ENCODE measurements at places on chromosomes 4 and X.

GRCh38 chrX:2677764-2678163, 13.3 kb upstream of the CD99 start:
- peak; percentile 90 for DNase-seq

DNA sequence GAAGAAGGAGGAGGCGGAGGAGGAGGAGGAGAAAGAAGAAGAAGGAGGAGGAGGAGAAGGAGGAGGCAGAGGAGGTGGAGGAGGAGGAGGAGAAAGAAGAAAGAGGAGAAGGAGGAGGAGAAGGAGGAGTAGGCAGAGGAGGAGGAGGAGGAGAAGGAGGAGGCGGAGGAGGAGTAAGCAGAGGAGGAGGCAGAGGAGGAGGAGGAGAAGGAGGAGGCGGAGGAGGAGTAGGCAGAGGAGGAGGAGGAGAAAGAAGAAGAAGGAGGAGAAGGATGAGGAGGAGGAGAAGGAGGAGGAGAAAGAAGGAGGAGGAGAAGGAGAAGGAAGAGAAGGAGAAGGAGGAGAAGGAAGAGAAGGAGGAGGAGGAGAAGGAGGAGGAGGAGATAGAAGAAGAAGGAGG, 19.9 kb downstream of the MRFAP1 start:
- no peak for DNase-seq

- no peak for DNase-seq
These were observed 159.2 kb upstream of the FAM241A start for GRCh38 chr4:111986095-111986494.

DNA sequence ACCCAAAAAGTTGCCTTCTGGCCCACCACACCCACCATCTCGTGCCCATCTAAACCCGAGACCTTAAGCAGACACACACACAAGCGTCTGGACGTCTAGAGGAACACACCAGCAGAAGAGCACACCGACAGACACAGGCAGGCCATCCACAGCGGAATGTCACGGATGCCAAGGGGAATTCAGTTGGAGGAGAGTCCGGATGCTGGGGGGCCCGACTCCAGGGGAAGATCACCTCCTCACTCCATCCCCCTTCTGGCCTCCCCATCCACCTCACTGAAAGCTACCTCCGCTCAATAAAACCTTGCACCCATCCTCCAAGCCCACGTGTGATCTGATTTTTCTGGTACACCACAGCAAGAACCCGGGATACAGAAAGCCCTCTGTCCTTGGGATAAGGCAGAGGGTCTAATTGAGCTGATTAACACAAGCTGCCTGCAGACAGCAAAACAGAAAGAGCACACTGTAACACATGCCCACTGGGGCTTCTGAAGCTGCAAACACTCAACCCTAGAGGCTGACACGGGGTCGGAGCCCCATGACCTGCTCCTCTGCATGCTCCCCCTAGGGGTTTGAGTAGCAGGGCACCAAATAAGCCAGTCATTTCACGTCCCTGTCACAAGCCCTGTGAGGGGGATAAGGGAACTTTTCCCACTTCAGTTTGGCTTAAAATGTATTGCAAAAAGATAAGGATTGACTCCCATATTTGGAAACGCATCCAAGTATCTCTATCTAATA, 339.6 kb upstream of the PCDH10 start:
- DNase-seq: no peak

DNA sequence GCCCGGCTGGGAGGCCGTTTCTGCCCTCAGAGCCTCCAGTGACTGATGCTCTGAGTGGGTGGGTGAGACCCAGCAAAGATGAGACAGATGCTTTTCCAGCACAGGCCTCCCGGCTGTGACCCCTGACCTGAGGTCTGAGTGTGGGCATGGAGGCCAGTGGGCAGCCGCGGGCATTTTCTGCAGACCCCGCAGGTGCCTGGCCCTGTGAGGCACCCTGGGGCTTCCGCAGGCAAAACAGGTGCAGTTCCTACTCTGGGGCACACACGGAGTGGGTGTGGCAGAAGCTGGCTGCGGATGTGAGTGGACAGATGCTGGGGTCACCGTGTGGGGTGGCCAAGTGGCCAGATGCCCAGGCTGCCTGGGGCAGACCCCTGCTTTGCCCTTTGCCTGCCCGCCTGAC, 14.8 kb downstream of the HTRA3 start:
- DNase-seq: no peak

- no peak for DNase-seq
These were observed 28.2 kb upstream of the CENPU start for GRCh38 chr4:184762100-184762499.

DNA sequence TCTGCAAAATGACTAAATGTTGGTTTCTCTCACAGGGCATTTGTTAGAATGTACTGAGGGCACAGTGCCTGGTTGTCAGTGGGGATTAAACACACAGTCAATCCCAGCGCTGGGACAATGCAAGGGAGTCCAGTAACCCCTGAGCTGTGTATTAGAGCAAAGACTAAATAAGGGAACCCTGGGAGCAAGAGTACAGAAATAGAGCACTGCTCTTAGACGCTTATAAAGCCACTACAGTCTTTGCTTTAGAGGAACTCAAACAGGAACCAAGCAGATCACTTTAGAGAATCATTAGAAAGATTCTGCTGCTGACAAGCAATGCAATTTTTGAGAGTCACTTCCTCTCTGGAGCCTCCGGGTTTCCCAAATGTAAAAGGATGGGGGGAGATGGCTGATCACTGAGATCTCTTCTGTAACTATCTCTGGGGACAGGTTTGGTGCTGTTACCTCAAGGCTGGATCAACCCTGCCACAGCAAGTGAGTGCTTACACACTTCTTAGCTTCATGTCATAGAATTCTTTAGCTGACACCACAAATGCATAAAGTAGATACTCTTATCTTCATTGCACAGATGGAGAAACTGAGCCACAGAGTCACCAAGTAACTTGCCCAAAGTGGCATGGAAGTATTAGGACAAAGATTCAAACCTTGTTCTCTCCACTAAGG, 137.8 kb upstream of the CPEB2 start:
- DNase-seq: no peak

GRCh38 chr4:108171339-108172230, 2.9 kb upstream of the LEF1 start:
- no peak for DNase-seq

- no peak for DNase-seq
These were observed 99.3 kb upstream of the PRKG2 start for GRCh38 chr4:81314196-81314896.

DNA sequence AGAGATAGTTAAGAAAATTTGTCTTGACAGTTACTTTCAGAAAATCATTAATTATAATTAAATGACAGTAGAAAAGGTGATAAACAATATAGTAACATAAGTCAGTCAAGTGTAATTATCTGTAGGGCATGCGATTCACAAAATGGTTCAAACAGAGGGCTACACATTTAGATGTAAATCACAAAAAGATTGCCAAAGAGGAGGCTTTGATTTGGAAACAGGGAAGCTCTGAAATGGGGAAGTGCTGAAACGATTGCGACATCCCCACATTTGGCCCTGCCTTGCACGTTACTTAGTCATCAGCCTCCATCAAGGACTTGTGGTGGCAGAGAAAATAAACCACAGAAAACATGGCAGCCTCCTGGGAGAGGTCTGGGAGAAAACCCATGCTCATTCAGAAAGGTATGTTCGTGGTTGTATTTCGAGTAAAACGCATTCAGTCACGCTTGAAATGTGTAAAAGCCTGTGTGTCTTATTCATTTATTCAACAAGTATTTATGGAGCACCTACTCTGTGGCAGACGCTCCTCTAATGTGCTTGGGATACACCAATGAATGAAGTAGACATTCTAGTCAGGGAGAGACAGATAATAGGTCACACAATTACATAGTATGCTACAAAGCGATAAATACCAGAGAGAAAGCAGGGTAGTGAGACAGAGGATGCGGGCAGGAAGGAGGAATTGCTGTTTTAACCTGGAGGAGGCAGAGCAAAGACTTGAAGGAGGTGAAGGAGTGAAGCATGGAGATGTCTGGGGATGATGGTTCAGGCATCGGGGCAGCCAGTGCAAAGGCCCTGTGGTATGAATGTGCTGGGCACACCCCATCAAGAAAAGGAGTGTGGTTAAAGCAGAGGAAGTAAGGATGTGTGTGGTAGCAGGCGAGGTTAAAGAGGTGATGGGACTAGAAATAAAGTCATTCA, 7.8 kb downstream of the RBM47 start:
- peak; percentile 93 for DNase-seq

- no peak for DNase-seq
These were observed 75.0 kb downstream of the FAM13A start for GRCh38 chr4:88981993-88982392.

- no peak for DNase-seq
These were observed 12.1 kb downstream of the PJA1 start for GRCh38 chrX:69153060-69153730.

- DNase-seq: no peak
These were observed 14.0 kb downstream of the MTM1 start for GRCh38 chrX:150582338-150582948.

GRCh38 chr4:173332963-173333657, 1.0 kb downstream of the HMGB2 start:
- DNase-seq: no peak

DNA sequence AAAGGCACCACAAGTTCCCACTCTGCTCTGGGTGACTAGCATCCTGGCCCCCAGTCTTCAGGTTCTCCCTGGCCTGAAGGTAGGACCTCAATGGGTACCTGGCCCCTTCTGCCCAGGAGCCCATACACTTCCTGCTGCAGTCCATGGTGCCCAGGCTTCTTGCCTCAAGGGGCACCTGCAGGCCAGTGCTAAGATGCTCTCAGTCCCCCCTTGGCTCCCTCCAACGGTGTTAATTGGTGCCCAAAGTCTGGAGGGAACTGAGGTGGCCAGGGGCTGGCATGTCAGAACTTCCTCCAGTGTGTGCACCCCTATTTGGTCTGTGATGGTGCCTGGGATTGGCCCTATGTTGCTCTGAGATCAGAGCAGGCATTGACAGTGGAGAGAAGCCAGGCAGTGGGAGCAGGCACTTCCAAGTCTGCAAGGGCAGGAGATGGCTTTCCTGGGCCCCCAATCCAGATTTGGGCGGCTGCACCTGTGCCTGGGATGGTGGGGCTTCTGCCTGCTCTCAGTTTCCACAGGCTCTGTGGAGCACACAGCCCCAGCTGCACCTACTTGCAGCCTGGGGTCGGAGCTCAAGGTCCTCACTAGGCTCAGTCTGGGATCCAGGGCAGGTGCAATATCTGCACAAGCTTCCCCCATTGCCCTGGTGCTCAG, 301.6 kb downstream of the FAM47B start:
- no peak for DNase-seq

DNA sequence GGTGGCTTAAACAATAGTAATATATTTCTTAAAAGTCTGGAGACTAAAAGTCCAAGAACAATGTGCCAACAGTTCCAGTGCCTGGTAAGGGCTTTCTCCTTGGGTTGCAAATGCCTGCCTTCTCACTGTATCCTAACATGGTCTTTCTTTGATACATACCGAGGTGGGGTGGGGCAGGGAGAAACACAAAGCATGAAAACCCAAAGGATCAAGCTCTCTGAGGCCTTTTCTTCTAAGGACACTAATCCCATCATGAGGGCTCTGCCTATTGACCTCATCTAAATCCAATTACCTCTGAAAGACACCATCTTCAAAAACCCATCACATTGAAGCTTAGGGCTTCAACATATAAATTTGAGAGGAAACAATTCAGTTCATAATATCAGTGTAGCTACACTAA, 311.3 kb downstream of the GRID2 start:
- DNase-seq: no peak

- DNase-seq: no peak
These were observed 177.8 kb upstream of the IGFBP7 start for GRCh38 chr4:57287687-57288604.

DNA sequence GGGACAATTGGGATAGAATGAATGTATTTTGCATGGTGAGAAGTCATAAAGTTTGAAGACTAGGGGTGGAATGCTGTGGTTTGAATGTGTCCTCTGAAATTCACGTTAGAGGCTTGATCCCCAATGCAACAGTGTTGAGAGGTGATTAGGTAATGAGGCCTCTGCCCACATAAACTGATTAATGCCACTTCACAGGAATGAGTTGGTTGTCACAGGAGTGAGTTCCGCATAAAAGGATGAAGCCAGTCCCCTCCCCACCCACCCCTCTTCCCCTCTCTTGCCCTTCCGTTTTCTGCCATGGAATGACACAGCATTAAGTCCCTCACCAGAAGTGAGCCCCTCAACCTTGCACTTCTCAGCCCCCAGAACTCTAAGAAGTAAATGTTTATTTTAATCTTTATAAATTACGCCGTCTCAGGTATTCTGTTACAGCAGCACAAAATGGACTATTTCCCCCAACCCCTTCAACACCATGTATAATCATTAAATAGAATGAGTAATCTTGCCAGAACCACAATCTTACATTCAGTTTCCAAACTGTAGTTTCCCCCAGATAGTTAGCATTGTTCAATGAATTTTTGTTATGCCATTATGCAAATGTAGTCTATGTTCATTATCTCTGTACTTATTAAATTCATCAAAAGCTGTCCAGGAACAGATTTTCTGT, 5.5 kb upstream of the MMAA start:
- DNase-seq: no peak

DNA sequence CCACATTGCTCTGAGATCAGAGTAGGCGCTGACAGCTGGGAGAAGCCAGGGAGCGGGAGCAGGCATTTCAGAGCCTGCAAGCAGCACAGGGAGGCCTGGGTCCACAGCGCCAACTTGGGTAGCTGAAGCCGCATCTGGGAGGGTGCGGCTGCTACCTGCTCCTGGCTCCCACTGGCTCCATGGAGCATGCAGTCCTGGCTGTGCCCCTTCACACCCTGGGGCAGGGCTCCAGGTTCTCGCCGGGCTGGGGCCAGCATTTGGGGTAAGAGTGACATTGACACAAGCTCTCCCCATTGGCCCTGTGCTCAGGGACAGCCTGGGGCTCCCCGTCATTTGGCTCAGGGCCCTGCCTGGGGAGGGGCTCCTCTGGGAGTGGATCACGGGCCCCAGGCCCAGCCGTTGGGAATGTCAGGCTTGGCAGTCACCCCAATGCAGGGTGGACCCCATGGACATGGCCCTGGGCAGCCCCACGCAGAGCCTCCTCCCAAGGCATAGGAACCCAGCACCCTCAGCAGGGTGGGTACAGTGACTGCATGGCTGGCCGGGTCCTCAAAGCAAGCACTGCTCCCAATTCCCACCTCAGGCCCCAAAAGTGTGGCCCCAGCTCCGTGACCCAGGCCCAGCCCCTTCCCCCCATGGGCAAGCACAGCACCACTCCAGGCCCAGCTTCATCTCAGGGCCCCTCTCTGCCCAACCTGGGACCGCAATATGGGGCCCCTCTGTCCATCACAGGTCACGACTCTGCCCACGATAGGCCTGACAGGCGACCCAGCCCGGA, 82.4 kb downstream of the PRDM5 start:
- no peak for DNase-seq

GRCh38 chr4:31458813-31459212, 738.6 kb downstream of the PCDH7 start:
- DNase-seq: no peak

DNA sequence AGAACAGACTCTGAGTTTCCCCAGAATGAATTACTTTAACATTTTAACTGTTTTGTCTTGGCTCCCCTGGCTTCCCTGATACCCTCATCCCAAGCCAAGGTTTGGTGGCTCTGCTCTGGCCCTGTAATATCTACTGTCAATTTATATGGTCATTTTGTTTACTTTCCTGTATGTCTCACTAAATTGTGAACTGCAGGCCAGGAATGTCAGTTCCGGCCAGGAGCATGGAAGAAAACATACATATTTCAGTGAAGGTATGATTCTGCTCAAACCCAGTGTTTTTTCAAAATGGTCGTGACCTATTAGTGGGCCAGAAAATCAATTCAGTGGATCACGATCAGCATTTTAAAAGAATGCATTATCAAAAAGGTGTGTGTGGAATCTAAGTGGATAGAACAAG, 1.2 kb downstream of the RPGR start:
- no peak for DNase-seq
